Mammary epithelial cell (primary cell): ENCODE measurements at places on chromosomes 5 and 9. TPM values are rescaled to one million over a fixed set of nuclear protein-coding genes. Genes with fewer than 3 reads are reported as not detected.

The IRX2 gene
- 18.4 TPM for polyA plus RNA-seq

The PCDHB9 gene
- polyA plus RNA-seq = 0.12 TPM

The HSPB3 gene
- not detected for polyA plus RNA-seq

The GABRP gene
- 0.35 TPM for polyA plus RNA-seq

The EQTN gene
- not detected for polyA plus RNA-seq

GRCh38 chr9:77965445-77966123 lies 66.0 kb downstream of the GNAQ start:
- no peak for DNase-seq

- DNase-seq = peak; percentile 70
Measured at GRCh38 chr5:43281840-43282658, 31.2 kb downstream of the HMGCS1 start.

- DNase-seq = no peak
Measured at GRCh38 chr5:78791501-78792100, 143.0 kb upstream of the LHFPL2 start.

DNA sequence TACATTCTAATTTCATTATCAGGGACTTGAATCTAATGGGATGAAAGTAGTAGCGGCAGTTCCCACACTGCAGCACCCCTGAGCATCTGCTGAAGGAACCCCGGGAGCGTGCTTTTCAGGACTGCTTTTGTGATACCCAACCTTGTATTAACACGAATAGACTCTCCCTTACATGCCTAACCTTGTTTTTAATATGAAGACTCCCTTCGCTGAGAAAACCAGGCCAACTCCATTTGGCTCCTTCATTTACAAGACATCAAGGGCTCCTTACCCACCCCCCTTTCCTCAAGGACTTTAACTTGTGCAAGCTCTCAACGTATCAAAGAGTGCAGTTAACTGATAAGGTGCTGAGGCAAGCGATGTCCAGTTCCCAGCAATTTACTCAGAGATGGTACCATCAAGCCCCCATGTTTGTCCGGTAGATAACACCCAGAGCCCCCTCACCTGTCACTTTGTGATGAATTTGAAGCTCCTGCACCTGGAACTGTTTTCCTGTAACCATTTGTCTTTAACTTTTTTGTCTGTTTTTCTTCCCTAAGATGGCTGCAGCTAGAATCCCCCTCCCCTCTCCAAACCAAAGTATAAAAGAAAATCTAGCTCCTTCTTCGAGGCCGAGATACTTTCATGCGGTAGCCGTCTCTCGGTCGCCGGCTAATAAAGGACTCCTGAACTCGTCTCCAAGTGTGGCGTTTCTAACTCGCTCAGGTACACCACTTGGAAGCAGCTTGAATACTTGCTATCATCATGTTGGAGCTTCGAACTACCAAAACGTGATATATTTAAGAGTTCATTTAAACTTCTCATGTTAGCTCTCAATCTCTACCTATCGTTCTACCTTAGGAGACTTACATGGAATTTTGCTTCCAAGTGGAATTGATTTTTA lies 10.7 kb downstream of the HNRNPH1 start:
- DNase-seq = no peak

DNA sequence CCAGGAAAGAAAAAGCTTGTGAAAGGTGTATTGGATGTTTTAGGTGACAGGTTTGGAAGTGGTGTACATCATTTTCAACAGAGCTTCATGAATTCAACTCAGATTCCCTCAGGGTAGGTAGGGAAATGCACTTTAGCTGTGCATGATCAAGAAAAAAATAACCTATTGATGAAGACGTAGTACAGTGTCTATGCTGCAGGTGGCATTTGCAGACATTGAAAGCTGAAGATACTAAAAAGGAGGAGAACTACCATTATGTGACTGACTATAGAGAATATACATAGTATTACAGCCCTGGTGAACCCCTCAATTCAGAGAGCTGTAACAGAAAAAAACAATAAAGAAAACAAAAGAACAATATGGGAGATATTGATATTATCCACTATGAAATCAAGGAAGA lies 2344.7 kb upstream of the ACO1 start:
- DNase-seq = no peak

DNA sequence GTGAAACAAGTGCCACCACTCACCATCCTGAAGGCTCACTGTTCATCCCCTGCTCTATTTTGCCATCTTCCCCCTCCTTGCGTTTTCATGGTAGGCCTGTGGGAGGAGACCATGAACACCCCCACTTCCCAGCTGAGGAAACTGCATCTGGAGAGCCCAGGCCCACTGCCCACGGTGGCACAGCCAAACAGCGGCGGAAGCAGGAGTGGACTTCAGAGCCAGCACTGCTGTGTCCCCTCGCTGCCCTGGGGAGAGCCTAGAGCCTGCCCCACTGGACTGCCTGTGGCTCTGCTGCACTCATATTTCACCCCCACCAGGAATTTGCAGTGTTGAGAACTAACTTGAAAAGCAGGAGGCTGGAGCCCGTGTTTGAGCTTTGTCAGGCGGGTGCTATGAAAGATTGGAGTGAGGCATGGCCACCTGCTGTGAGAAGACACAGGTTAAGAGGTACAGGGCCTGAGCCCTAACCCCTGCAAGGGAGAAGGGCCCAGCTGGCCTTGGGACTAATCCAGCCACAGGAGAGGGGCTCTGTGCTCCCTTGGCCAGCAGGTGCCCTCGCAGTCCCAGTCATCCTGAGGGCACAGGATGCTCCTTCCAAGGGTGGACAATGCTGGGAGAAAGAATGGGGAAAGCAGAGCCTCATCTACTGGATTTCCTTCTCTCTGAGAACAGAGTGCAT lies 79.0 kb downstream of the MACROH2A1 start:
- no peak for DNase-seq

- DNase-seq = no peak
Measured at GRCh38 chr9:33787839-33788238, 7.5 kb upstream of the PRSS3 start.

GRCh38 chr5:154461531-154461930 lies 15.7 kb downstream of the SAP30L start:
- no peak for DNase-seq

DNA sequence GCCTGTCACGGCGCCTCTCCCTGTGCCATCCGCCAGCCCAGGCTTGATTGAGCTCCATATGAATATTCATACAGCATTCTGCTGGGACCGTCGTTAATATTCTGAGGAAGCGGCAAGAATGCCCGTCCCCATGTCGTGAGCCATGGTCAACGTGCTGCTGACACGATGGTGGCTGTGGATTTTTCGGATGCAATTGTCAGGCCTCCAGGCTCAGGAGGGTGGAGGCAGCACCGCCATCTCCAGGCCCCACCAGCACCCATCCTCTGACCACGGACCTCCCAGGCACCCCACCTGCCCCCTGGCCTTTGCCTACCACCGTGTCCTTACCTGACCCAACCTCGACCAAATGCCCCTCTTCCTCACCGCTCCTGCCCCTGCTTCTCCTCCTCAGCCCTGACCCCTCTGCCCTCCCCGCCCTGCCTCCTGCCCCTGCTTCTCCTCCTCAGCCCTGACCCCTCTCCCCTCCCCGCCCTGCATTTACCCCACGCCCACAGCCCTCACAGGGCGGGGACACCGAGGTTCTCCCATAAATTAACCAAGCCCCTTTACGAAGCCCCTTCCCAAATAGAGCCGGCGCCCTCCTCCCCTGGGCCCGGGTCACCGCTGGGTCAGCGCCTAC lies 9.9 kb downstream of the TMEM250 start:
- no peak for DNase-seq

DNA sequence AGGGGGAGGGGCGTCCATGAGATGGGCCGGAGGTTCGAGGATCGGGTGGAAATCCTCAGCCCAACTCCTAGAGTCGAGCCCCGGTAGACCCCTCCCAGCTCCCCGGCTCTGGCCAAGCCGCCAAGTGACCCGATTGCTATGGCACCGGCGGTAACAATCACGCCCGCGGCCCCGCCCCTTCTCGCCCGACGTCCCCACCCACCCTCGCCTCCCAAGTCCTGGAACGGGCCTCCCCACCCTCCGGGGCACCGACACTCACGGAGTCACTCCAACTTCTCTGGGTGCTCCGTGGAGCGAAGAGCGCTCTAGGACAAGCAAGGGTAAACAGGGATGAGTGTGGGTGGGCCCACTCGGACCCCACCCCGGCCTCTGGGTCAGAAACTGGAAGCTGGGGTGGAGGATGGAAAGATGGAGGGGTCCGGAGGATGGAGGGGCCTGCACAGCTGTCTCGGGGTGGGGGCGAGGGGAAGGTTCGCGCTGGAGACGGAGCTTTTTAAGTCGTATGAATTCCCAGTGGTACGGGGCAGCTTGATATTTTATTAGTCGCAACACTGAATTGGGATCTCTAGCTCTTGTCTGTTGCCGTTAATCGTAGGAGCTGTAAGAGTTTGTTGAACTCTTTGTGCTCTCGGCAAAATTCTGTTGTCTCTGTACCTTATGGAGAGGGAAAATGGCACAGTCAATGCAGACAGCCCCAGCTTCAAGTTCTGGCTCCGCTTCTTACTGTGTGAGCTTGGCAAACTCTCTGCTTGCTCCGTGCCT lies at the start of gene SPACA9:
Gene SPACA9, plus strand, starts transcription at position 204 of the 762 bp plus-strand sequence. CDS start 5,050 bp downstream, outside the sequence.
- peak; percentile 15 for DNase-seq

- no peak for DNase-seq
Measured at GRCh38 chr5:95181644-95182043, 103.2 kb downstream of the MCTP1 start.
